ENCODE measurements at places on chromosomes 5 and 9.
A peak's percentile ranks its signal among the peaks of the same experiment; 100 is the strongest.

GRCh38 chr9:70259512-70259802 is 679 bp downstream of the SMC5 start:
- DNase-seq = no peak

GRCh38 chr5:79229357-79230174 is 6.4 kb upstream of the JMY start:
- DNase-seq = peak; percentile 82

DNA sequence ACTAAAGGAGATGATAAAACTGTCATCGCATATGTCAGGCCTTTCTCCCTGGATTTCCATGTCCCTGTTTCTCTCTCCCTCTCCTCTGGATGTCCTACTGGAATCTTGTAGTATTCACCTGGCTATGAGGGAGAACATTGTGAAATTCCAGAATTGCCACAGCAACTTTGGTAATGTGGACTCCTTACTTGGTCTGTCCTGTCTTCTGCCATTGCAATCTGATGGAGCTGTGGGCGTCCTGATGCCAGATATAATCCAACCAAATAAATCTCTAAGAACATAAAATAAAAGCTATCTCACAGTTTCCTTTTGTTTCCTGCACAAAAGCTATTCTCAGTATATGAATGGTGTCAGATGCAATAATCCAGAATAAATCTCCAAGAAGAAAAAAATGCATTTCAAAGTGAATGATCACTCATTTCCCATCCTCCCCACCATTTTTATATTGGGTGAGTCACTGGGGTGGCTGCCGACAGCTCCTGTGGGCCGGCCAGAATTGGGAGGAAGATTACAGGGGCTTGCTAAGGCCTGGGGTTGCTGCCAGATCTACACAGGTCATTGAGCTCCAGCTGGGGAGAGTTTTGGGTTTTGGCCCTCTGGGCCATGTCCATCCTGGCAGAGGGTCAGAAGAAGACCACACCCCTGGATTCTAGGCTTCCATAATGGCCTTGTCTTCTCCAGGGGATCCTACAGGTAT is 160.7 kb upstream of the PITX1 start:
- no peak for DNase-seq

GRCh38 chr5:35151146-35151920 is 79.0 kb downstream of the PRLR start:
- DNase-seq = peak; percentile 70

DNA sequence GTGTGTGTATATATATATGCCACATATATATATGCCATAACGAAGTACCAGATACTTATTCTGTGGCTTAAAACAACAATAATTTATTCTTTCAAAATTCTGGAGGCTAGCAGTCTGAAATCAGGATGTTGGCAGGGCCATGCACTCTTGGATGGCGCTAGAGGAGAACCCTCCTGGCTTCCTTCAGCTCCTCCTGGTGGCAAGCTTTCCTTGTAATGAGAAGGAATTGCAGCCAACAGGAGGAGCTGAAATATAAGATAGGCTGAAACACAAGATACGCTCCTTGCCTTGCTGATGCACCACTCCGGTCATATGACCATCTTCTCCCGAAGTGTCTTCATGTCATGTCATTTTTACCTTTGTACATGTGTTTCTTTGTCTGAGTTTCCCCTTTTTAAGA is 368.1 kb upstream of the CTNND2 start:
- DNase-seq = no peak

DNA sequence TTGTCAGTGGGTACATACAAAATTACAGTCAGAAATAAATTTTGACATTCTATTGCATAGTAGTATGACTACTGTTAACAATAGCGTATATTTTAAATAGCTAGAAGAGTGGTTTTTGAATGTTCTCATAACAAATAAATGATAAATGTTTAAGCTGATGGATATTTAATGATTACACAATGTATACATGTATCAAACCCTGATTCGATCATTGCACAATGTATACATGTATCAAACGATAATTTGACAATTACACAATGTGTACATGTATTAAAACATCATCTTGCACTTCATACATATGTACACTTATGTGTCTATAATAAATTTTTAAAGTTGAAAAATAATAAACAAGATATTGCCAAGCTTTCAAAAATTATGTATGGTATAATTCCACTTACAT is 87.7 kb downstream of the CDH18 start:
- no peak for DNase-seq

DNA sequence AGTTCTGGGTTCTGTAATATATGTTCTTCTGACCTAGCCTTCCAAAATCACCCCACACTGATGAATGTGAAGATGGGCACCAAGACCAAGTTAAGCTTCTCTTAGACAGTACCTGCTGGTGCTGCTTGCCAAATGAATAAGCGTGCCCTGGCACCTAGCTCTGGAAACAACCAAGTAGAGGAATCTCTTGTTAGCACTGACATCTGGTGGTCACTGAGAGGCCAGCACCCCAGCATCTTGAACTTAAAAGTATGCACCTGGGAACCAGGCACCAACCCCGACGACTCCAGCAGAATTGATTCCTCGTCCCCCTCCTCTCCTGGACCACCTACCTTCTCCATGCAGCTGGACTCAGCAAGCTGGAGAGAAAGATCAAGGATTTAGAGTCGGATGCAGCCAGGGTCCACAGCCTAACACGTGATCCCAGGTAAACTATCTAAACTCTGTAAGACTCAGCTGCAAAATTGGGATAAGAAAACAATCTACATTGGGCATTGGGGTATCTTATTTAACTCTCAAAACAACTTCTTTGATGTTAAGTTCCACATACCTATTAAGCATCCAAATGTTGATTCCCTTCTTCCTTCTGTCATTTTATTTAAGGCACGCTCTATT is 89.8 kb downstream of the SLC1A3 start:
- DNase-seq = no peak

GRCh38 chr9:122215663-122216062 is 13.1 kb downstream of the LHX6 start:
- no peak for DNase-seq

- no peak for DNase-seq
Measured at GRCh38 chr5:137205231-137206027, 293.7 kb downstream of the SPOCK1 start.

- no peak for DNase-seq
Measured at GRCh38 chr5:157549283-157549629, 26.3 kb downstream of the ADAM19 start.

GRCh38 chr9:122551371-122551770 is 1.5 kb upstream of the OR1N2 start:
- DNase-seq = no peak

DNA sequence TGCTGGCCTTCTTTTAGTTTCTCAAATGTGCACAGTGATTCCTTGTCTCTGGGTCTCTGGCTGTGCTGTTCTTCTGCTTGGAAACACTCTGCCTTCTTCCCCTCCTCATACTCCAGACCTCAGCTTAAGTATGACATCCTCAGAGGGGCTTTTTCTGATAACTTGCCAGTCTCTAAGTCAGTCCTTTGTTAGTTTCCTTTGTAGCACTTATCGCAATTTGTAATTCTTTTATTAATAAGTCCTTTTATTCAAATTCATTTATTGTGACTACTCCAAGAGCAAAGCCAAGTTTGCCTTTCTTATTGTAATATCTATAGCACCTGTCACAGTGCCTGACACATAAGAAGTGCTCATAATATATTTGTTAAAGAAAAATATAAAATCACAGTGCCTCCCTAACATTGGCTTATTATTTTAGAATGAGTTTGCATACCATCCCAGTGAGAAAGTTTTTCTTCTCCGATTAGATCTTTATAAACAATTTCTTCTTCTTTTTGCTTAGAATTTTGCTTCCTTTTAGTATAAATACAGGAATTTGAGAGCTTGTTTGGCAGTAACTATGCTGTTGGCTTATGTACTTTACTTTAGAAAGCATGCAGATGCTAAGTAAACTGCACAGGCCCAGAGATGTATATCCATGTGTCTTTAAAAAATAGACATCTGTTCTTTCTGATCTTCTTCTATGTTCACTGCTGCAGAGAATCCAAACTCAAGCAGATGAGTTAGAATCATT is 198.0 kb downstream of the GAS1 start:
- DNase-seq = no peak

- no peak for DNase-seq
Measured at GRCh38 chr5:157204765-157205164, 24.1 kb downstream of the ITK start.

- DNase-seq = no peak
Measured at GRCh38 chr9:122213102-122213588, 15.6 kb downstream of the LHX6 start.

- DNase-seq = no peak
Measured at GRCh38 chr9:110810262-110810976, 141.8 kb downstream of the MUSK start.

DNA sequence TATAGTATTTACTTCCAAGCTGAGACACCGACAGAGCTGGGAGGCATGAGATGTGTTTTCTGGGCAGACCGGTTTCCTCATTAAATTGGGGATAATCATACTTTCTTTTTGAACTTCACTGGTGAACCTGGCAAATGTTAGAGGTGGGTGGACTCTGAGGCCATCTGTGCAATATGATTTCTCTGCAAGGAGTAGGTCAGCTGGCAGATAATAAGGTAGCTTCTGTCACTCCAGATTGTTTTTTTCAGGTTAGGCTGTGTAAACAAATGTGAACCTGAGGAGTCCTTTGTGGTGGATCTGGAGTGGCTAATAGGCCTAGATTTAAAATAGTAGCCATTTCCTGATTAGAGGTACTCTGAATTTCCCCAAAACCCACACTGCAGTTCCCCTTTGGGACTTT is 75.4 kb upstream of the S1PR3 start:
- no peak for DNase-seq

DNA sequence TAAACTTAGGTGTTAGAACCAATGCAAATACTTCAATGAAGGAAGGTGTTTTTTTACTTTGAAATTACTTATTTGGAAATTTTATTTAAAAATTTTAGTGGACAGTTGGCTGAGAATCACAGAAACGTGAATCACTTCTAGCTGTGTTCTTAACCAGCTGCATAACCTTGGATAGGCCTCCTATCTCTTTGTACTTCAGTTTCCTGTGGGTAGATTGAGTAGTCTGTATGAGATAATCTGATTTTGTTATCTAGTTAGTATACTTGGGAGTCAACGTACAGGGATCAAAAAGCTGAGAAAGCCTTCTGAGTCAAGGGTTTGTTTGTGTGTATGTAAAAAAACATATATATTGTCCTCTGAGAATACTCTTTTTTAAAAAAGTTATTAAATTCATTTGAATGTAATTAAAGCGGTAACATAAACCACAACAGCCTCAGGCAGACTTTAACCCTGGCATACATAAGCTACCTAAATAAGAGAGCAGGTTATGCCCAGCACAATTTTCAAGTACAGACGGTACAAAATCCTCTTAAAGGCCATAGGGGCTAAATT is 38.1 kb upstream of the ZCCHC7 start:
- DNase-seq = no peak

- peak; percentile 72 for DNase-seq
Measured at GRCh38 chr5:154753792-154754191, 1.4 kb upstream of the LARP1 start.

GRCh38 chr5:150122158-150122510 is 33.5 kb downstream of the PDGFRB start:
- no peak for DNase-seq

DNA sequence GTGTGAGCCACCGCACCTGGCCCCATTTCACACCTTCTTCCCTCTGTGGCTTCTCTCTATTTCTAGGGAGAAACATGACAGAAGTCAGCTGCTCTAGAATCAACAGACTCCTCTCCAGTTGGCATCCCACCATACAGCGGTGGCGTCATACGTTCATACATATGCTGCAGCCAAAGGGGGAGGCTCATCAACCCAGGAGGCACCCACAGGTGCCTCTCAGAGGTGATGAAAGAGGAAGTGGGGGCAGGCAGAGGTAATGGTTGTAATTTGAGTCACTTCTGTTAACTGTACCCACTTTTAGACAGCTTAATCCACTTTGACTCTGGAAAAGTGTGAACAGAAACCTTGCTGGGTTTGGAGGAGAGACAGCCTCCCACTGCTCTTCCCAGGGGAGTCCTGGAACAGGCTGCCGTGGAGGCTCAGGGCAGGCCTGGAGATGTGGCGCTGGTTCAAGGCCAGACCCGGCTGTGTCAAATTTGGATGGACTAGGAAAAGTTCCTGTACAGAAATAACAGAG is 47.3 kb upstream of the SUB1 start:
- no peak for DNase-seq

- no peak for DNase-seq
Measured at GRCh38 chr5:77696120-77696519, 57.6 kb upstream of the OTP start.

DNA sequence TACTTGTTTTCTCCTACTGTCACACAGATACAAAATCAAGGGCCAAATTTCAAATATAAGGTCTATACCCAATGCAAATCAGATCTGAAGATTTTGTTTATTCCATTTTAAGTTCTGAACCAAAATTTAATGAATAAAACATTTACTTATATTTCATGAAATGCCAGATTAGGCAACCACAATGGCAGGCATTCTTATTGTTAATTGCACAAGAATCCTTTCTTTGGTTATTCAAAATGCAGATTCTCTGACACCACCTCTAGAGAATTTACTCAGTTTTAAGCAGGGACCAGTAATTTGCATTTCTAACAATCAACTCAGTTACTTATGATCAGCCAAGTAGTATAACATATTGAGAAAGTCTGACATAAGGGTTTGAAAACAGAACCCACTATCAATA is 972.4 kb upstream of the ACO1 start:
- DNase-seq = no peak

DNA sequence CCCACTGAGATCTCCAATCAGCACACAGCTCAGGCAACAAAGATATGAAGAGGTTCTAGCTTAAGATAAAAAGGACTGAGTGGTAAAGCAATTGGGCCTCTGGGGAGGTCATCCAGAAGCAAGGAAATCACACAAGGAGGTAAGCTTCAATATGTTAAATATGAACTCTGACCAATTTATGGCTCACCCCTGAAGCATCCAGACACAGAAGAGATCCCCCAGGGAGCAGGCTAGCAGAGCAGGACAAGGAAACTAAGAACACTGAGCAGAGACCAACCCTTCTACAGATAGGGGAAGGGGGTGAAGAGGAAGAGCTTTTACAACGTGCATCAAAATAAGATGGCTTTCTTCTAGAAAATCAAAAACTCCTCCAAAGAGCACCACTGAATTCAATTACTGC is 616.2 kb downstream of the DNAH5 start:
- DNase-seq = no peak
